ENCODE measurements at places on chromosomes 11 and 22. TPM values are rescaled to one million over a fixed set of nuclear protein-coding genes. Genes with fewer than 3 reads are reported as not detected.

Gene CHKA
- 147 TPM for total RNA-seq

Gene OR8G1
- total RNA-seq: not detected

Gene TRIOBP
- 90.6 TPM for total RNA-seq

GRCh38 chr11:88360141-88360540 is 22.6 kb upstream of the CTSC start:
- no peak for DNase-seq

- DNase-seq: no peak
Observed at GRCh38 chr11:109423466-109424190, 1.6 kb downstream of the C11orf87 start.

Measured in stomach (tissue), 19 donors.